Tongue (tissue), 3 donors: ENCODE measurements at places on chromosomes 1 and 21.

DNA sequence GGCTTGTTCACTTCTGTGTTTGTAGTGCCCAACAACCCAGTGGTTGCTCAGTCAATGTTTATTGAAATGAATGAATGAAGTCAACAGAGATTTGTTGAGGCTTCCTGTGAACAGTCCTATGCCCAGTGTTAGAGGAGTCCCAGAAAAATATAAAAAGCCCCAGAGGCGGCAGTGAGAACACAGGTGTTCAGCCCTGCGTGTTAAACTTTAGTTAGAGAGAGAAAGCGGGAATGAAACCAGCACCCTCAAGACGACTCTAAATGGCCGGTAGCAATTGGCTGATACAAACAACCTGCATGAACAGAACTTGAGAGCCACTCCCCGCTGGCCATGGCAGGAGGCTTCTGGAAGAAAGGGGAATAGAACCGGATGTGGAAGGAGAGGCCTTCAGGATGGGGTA lies 22.6 kb downstream of the TMEM51 start:
- DNase-seq: no peak

- no peak for DNase-seq
Measured at GRCh38 chr21:38039841-38040240, 123.6 kb upstream of the KCNJ6 start.

DNA sequence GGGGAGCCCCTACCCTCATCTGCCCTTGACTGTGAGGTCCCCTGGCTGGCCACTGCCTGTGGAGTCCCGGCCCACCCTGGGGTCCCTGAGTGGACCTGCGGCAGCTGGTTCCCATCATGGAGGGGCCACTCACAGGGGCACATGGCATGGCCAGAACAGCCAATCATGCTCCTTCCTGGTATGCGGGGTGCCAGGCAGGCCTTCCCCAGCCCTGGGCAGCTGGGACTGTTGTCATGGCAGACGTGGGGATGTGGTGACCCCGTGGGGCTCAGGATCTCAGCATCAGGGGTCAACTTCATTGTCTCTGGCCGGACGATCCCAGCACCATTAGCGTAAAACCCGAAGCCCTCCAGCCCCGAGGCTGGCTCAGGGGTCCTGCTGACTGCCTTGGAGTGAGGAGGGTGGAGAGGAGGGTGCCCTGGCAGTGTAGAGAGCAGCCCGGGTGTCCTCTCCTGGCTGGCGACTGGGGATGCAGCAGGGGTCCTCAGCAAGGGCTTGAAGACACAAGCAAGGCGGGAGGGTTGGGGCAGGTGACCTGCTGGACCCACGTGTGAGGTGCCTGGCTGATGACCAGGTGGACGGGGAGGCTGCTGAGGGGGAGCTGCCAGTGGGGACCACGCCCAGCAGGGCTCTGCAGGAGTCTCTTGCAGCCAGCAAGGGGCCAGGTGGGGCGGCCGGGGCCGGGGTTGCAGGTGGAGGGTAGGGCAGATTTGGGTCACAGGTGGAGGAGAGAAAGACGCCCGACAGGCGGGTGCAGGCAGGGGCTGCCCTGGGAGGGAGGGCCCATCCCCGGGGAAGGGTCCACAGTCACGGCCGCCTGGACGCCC lies 45.1 kb downstream of the TRIM11 start:
- DNase-seq: no peak

- DNase-seq: peak; percentile 37
Measured at GRCh38 chr1:147786536-147786935, 26.1 kb upstream of the GJA5 start.

- no peak for DNase-seq
Measured at GRCh38 chr1:7747605-7748004, 23.5 kb upstream of the VAMP3 start.

DNA sequence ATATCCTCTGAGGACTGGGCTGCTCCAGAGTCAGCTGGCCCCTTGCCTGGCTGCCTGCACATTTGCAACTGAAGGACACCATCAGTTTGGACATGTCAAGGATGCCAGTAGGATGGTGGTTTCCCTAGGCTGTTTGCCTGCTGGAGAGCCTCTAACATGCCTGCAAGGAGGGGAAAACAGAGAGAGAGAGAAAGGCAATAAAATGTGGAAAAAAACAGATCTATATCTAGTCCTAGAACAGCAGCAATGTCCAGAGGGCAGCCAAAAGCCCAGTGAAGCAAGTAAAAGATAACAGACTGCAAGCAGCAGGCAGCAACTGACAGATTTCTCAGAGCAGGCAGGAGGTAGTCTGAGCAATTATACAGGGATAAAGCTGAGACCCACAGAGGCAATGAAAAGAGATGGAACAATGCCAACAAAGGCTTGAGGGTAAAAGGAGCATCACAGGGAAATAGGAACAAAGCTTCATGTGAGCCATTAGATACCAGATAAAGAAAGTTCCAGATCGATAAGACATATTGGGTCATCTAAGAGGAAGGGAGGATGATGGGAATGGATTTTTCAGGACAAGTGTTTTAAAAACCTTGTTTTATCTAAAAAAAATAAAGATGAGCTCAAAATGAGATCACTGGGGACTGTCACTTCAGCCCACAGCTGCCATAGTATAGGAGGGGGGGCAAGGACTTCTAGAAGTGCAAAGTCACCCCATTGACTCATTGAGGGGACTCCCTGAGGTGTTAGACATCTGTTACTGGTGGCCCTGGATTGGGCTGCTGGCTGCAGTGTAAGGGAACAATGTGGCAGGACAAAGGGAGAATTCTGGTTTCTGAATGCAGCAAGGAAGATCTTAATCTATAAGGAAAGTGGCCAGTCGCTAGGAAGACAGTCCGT lies 38.6 kb upstream of the GADD45A start:
- peak; percentile 63 for DNase-seq

DNA sequence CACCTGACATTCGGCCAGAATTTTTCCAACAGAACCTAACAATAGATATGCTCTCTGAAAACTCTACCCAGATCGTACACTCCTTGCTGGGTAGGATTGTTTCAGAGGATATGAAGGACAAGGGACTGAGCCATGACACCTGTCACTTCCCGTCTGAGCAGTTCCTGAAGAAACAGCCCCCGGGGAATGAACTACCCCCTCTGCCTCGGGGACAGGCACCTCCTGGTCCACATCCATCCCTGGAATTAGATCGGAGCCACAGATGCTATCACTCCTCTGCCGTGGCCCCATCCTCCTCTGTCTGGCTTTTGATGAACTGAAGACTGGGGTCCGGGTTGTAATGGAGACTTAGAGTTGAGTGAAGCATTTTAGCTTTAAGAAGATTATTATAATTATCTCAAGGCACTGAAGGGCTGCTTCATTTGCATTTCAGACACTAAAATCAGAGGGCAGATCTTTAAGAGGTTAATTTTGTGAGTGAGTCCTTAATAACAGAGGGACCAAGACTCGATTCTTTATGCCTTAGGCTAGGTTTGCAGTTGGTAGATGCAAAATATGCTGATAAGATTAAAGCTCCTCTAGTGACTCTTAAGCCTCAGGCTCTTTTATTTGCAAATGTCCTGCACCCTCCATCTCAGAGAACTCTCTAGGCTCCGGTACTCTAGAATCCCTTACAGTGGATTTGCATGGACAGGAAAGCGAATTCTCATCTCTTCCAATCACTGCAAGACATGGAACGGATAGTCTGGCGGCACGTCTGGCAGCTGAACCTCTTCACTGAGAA lies 333.8 kb downstream of the KIF26B start:
- no peak for DNase-seq

- peak; percentile 20 for DNase-seq
Measured at GRCh38 chr1:212700223-212700891, 717 bp upstream of the BATF3 start.

- no peak for DNase-seq
Measured at GRCh38 chr1:180027949-180028445, 73.4 kb downstream of the CEP350 start.

- DNase-seq: no peak
Measured at GRCh38 chr21:17488620-17489019, 24.2 kb upstream of the CXADR start.

- no peak for DNase-seq
Measured at GRCh38 chr21:28078126-28078525, 914.6 kb downstream of the LTN1 start.

- DNase-seq: peak; percentile 71
Measured at GRCh38 chr1:219555806-219556205, 57.1 kb downstream of the ZC3H11B start.

DNA sequence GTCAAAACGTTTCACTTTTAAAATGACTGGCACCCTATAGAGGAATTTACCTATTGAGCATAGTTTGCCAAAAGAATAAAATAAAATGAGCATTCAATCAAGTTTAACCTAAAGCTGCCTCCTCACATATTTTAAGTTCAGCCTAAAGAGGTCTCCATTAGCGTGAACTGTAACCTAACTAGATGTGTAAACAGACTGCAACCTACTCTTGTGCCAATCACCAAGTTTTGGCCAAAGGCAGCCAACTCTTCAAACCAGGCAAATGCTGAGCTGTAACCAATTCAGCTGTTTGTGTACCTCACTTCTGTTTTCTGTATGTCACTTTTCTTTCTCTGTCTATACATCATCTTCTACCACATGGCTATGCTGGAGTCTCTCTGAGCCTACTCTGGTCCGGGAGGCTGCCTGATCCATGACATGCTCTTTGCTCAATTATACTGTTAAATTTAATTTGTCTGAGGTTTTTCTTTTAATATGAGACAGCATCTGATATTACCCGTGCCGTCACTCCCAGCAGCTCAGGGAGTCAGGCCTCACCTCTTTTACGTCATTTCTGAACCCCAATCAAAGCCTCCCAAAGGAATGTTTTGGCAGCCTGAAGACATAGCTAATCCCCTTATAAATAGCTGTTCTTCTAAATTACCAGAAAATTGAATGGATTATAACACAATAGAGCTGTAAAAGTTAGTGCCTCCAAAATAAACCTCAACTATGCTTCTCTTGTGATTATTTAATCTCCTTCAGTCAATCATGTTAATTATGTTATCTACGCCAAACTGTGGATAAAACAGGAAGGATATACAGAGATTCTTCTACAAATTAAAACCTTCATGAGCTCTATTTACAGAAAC lies 81.0 kb upstream of the NR5A2 start:
- no peak for DNase-seq

DNA sequence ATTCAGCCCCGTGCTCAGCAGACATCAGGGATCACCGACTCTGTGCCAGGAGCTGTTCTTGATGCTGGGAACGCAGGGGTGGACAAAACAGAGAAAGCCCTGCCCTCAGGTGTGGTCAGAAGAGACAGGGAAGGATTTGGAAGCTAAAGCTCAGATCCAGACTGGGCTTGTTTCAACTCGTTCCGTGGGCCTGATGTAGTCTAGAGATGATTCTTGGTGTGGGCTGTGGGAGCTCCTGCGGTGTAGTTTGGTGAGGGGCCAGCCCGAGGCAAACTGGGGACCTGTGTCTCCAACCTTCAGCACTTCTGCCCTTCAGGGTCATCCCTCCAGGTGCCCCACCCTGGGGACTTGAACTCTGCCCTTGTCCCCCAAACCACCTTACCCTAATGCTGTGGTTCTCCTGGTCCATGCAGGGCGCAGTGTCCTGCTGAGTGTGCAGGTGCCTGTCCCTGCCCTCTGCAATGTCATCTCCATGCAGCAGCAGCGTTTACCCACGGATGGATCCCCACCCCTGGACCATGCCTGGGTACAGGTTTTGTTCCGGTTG lies 17.3 kb upstream of the ABCG1 start:
- DNase-seq: no peak

DNA sequence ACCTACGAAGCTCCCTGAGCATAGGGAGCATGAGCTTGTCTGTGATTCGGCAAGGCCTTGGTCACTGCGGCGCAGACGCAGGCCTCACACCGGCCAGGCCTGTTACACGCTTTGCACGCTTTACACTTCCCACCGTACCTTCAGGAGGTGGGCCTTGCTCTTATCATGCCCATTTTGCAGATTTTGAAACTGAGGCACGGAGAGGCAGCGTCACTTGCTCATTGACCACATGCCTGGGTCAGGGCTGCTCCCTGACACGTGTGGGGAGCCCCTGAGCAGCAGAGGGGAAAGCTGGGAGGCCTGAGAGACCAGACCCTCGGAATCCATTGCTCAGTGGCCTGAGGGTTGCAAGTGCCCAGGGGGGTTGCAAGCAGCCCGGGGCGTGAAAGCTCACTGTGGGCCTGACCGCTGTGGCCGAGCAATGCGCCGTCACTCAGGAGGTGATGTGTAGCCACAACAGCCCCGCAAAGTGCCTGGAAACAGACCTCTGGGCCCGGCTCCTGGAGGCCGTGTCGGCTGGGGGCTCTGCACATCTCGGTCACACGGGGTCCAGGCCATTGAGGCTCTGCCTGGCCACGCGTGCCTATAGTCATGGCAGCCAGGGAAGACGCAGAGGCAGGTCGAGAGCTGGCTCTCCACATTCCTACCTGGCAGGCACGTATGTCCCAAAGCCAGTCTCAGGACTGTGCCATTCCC lies 6.9 kb downstream of the ARHGEF16 start:
- no peak for DNase-seq

DNA sequence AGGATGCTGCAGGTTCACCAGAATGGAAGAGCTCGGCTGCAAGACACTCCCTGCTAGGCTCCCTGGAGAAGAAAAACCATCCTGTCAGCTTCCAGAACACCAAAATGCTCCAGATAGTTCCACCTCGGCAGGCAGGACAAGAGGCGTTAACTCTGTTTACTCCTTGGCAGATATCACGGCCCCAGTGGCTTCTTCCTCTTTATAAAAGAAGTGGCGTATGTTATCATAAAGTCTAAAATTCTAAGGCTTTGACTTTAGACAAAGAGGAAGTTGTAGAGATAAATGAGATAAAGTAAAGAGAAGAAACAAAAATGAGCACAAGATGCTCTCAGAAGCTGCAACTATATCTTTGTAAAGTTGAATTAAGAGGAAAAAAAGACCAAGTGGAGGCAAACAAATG lies 24.3 kb upstream of the MTF1 start:
- no peak for DNase-seq

DNA sequence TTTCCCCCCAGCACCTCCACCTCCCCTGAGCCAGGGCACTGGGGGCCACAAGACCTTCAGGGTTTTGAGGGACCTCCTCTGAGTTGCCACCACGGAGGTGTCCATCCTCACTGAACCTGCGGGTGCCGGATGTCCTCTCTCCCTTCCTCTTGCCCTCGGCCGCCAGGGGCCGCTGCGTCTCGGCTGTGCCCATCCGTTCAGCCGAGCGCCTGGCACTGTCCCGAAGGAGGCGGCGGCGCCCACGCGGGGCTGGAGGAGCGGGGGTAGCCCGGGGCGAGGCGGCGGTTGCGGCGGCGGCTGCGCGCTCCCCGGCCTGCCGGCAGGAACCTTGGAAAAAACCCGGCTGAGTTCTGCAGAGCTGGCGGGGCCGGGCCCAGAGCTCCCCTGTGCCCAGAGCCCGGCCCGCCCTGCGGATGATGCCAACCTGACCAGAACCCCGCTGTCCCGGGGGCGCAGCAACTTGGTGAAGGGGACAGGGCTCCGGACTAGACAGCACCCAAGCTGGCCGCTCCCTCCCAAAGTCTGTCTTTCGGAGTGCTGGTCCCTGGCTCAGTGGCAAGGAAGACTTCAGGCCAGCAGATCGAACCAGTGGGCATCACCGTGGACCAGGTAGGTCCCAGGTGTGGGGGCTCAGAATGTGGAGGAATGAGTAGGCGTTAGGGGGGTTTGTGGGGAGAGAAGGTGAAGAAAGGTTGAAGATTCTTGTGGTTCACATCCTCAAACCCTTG lies 3.7 kb upstream of the PPM1J start:
- peak; percentile 79 for DNase-seq

GRCh38 chr21:18987520-18988026 lies 584.0 kb upstream of the TMPRSS15 start:
- DNase-seq: no peak

- peak; percentile 79 for DNase-seq
Measured at GRCh38 chr1:26853156-26853555, 9.8 kb upstream of the SFN start.

GRCh38 chr1:190578017-190578416 lies 100.4 kb upstream of the BRINP3 start:
- DNase-seq: no peak

GRCh38 chr1:151553659-151554058 lies 13.6 kb downstream of the TUFT1 start:
- DNase-seq: no peak
